Gastroesophageal sphincter (tissue), 4 donors: ENCODE measurements at places on chromosomes 6 and 20. TPM values are rescaled to one million over a fixed set of nuclear protein-coding genes. Genes with fewer than 3 reads are reported as not detected.
A peak's percentile ranks its signal among the peaks of the same experiment; 100 is the strongest.

- no peak for ATAC-seq
Observed at GRCh38 chr20:46666306-46666705, 15.0 kb upstream of the SLC13A3 start.

The LHFPL5 gene
- not detected for total RNA-seq

The PRSS16 gene
- not detected for total RNA-seq

DNA sequence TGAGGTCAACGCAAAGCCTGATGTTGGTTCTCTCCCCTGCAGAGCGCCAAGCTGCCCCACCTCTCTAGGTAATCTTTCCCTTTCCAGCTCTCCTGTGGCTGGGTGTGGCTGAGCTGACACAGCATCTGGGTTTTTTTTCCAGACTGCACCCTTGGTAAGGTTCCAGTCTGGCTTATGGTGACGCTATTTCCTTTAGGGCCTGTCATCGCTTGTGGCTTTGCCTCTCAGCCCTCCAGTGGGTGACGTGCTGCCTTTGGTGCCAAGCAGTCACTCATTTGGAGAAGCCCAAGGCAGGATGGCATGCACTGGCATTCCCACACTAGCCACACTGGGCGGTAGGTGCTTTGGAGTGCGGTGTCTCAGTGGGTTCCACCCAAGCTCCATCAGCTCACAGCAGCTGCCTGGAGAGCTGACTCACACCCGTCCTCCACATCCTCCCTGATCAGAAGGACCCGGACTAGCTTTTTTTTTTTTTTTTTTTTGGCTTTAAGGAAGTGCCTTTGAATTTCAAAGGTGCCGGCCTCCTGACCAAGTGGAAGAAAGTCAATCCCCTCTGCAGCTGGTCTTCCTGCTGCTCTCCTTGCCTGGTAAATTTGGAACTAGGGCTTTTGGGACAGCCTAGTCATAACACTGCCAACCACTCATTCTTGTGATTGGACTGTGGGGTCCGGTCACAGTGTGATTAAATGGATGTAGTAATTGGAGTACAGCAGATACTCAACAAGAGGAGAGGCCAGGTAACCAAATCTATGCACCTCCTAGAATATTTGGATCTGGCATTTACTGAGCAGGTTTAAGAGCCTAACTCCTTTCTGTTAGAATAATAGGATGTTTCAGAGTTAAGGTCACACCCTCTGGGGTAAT lies 153.6 kb downstream of the CD83 start:
- ATAC-seq = no peak

GRCh38 chr20:4138056-4138455 lies 122.7 kb upstream of the RNF24 start:
- ATAC-seq = no peak

- no peak for ATAC-seq
Observed at GRCh38 chr20:47558295-47559066, 56.8 kb downstream of the NCOA3 start.

The TNF gene
- not detected for total RNA-seq

GRCh38 chr20:62603021-62603906 lies 39.0 kb upstream of the SLCO4A1 start:
- peak; percentile 69 for ATAC-seq

- ATAC-seq = no peak
Observed at GRCh38 chr6:8589941-8590729, 154.8 kb upstream of the SLC35B3 start.

- ATAC-seq = no peak
Observed at GRCh38 chr6:23016696-23017095, 447.3 kb downstream of the HDGFL1 start.

The PPP1R3G gene
- total RNA-seq = 11.8 TPM

The ZNF334 gene
- total RNA-seq = 0.54 TPM

- ATAC-seq = no peak
Observed at GRCh38 chr6:1242021-1242420, 69.9 kb upstream of the FOXQ1 start.

GRCh38 chr20:19757487-19758132 lies 448 bp upstream of the RIN2 start:
- peak; percentile 91 for ATAC-seq

DNA sequence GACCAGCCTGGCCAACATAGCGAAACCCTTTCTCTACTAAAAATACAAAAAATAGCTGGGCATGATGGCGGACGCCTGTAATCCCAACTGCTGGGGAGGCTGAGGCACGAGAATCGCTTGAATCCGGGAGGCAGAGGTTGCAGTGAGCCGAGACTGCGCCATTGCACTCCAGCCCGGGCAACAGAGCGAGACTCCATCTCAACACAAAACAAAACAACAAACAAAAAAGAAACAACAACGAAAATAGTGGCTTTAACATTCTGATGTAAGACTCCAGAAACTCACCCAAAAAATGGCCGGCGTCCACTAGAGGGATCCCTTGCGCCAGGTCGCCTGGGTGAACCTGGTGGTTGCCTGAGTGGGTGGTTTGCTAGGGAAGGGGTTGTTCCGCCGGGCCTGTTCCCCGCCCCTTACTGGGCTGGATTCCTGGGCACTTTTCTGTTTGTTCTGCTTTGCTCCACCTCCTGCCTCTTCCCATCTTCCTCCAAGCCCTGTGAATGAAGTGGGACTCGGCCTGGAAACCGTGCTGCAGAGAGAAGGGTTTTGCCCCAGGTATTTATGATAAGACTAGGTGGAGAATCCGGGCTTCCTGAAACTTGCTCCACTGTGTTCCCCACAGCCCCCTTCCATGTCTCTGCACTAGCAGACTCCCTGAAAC lies 1.5 kb downstream of the PABPC1L start:
- ATAC-seq = no peak

- no peak for ATAC-seq
Observed at GRCh38 chr20:51481341-51481914, 61.1 kb downstream of the NFATC2 start.

DNA sequence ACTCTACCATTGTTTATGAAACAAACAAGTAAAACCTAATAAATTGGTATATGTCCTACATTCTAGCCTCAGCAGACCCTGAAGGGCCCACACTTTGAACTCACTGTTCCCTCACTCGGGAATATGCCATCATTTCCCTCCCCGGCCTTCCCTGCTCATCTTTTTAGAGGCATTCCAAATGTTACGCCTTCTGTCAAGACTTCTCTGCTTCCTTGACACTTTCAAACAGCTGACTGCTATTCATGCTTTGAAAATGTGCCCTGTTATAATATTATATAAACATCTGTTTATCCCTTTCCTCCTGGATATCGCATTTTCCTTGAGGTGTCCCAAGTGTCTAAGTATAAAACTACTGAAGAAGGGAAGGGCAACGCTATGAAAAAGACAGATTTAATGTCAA lies 249.5 kb upstream of the THEMIS start:
- no peak for ATAC-seq

DNA sequence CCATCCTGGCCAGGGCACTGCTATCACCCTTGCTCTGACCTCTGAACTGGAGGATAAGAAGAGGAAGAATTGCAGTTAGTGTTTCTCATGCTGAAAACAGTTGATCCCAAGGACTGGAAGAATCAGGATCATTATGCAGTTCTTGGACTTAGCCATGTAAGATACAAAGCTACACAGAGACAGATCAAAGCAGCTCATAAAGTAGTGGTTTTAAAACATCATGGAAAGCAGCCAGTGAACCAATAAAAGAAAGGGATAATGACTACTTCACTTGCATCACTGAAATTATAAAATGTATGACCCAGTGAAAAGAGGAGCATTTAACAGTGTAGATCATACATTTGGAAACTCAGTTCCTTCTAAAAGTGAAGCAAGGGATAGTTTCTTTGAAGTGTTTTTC lies 47.7 kb downstream of the DNAH8 start:
- no peak for ATAC-seq

DNA sequence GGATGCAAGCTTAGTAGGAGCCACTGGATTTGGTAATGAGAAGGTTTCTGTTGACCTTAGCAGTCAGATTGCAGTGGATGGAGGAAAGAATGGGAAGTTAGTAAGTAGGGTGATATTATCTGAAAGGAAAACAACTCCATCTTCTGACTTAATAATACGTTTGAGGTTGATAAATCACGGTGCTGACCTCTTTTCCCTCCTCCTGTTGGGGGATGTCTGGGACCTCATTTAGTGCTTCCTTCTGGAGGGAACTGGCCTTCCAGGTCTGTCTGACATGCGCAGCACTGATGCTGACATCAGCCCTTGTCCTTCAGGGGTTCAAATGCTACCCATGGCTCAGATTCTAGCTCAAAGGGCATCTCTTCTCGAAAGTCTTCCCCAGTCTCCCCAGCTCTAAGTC lies 48.2 kb upstream of the AKAP12 start:
- ATAC-seq = no peak

GRCh38 chr20:2133318-2134183 lies 31.9 kb downstream of the STK35 start:
- ATAC-seq = peak; percentile 81

GRCh38 chr6:38176797-38177751 lies 357.5 kb downstream of the ZFAND3 start:
- ATAC-seq = no peak

The C2 gene
- 17.2 TPM for total RNA-seq

The SLC17A2 gene
- not detected for total RNA-seq

DNA sequence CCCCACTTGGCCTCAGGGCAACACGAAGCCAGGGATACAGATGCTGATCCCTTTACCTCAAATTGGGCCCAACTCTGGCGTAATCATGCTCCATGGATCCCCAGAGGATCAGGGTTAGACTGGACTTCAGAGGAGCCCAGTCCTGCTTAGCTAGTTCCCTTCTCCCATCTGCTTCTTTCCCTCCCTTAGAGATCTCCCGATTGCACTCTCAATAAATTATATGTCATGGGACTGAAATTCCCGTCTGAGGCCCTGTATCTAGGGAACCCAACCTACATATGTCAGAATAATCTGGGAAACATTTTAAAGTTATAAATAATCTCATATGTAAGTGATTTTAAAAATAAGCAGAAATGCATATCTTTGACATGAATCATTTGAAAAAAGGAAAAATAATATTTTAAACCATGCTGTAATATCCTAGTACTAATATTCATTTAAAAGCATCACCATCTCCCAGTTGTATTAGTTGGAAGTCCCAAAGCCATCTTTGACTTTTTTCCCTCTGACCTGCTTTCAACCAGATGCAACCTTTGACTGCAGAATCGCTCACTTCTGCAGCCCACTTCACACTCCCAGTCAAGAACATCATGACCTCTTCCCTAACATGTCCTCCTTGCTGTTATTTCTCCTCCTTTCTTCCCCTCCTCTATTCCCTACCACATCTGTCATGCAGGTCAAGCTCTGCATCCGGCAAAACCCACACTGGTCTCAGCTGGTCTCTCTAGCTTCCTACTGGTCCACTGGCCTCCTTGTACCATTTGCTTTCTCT lies 393.6 kb downstream of the BTBD3 start:
- no peak for ATAC-seq

- no peak for ATAC-seq
Observed at GRCh38 chr6:5990786-5991185, 15.9 kb downstream of the NRN1 start.

The VIP gene
- total RNA-seq = 8.3 TPM

- ATAC-seq = no peak
Observed at GRCh38 chr6:105546754-105547153, 143.9 kb upstream of the PREP start.
